CD4-positive, alpha-beta T cell treated with Interferon alpha-2 for 1 hour (primary cell): ENCODE measurements at places on chromosomes 16 and 17.

GRCh38 chr17:30821871-30822723 lies 2.4 kb downstream of the CRLF3 start:
- peak; percentile 41 for DNase-seq

GRCh38 chr17:75908201-75908600 lies 3.5 kb upstream of the MRPL38 start:
- DNase-seq = no peak

DNA sequence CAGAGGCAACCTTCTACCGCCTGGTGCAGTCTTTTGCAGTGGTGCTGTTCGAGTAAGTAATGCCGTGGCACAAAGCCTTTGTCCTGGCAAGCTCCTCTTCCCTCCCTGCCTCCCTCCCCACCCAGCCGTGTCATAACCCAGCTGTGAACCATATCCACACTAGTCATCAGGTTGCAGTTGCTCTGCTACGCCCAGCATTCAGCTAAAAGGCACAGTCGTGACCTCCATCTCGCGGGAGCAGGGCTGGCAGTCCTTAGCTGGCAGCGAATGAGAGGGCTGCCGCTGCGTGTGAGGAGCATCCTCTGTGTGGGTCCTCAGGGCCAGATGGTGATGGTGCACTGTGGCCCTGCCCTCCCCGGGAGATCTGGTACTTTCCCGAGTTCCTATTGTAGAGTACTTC lies 39.3 kb downstream of the CIBAR2 start:
- no peak for DNase-seq

GRCh38 chr17:33973491-33973890 lies 281.6 kb upstream of the CCL2 start:
- DNase-seq = no peak

GRCh38 chr17:77099997-77100396 lies 40.8 kb upstream of the SEC14L1 start:
- DNase-seq = peak; percentile 33

DNA sequence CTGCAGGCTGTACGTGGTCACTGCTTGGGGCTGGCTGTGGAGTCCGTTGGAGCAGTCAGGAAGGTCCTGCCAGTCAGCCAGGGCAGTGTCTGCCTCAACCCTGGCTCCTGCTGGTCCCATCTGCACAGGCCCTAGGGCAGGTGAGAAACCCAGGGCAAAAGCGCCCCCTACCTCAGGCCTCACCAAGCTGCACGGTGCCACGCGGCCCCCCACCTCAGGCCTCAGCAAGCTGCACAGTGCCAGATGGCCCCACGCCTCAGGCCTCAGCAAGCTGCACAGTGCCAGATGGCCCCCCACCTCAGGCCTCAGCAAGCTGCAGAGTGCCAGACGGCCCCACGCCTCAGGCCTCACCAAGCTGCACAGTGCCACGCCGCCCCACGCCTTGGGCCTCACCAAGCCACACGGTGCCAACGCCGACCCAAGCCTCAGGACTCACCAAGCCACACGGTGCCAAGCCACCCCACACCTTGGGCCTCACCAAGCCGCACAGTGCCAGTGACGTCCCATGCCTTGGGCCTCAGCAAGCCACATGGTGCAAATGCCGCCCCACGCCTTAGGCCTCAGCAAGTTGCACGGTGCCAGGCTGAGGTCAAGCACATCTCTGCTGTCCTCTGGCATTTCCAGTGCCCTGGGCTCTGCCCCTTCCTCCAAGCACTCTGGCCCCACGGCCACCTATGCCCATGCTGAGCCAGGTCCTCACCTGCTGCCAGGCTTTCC lies 5.5 kb downstream of the TMEM204 start:
- peak; percentile 26 for DNase-seq

DNA sequence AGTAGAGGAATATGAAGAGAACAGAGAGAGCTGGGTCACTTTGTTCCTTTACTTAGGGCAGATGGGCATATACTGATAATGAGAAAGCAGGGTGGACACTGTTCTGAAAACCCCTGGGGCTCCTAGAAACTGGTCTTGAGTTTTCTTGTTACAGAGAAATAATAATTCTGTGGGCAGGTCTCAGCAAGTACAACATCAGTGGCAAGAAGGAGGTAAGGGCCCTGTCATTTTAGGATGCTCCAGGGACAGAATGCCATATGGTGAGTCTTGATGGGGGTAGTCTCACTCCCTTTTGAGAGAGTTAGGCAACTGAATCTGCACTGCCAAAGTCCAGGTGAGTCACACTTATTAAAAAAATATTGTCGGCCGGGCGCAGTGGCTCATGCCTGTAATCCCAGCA lies 102.3 kb downstream of the KCNJ2 start:
- DNase-seq = no peak

GRCh38 chr17:82496529-82497434 lies 22.8 kb upstream of the FOXK2 start:
- DNase-seq = peak; percentile 91

DNA sequence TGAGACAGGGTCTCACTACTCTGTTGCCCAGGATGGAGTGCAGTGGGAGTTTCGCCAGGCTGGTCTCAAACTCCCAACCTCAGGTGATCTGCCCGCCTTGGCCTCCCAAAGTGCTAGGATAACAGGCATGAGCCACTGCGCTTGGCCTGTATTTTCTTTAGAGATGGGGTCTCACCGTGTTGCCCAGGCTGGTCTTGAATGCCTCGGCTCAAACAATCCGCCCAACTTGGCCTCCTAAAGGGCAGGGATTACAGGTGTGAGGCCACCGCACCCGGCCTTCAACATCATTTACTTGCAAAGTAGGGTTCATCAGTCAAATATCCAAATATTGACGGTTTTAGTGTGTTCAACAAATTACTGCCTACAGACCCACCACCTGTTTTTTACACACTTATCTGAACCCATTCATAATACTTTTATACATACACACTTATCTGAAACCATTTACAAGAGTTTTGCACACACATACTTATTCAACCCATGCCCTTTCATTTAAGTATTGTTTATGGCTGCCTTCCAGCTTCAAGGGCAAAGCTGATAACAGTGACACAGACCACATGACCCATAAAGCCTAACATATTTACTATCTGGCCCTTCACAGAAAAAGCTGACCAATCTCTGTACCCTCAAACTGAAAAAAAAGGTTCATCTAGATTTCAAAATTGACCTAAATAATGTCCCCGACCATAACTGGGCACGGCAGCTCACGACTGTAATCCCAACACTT lies 11.9 kb downstream of the TMEM170A start:
- no peak for DNase-seq

DNA sequence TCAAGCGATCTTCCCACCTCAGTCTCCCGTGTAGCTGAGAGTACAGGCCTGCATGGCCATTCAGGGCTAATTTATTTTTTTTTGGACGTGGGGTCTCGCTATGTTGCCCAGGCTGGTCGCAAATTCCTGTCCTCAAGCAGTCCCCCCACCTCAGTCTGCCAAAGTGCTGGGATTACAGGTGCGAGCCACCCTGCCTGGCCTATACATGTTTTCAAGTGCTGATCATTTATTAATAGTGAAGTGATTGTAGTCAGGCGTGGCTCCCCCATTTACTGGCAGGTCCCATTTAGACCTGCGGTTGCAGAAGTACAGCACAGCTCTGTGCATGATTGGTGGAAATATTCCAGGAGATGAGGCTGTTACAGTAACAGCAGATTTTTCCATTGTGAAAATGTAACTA lies 8.4 kb downstream of the FOXK2 start:
- no peak for DNase-seq
